ENCODE measurements at places on chromosomes 12 and 14. TPM values are rescaled to one million over a fixed set of nuclear protein-coding genes. Genes with fewer than 3 reads are reported as not detected.

Gene PTPRO
- total RNA-seq: not detected

Gene MFAP5
- total RNA-seq: not detected

Gene YY1
- 60.4 TPM for total RNA-seq

Gene THTPA
- total RNA-seq: 22.2 TPM

DNA sequence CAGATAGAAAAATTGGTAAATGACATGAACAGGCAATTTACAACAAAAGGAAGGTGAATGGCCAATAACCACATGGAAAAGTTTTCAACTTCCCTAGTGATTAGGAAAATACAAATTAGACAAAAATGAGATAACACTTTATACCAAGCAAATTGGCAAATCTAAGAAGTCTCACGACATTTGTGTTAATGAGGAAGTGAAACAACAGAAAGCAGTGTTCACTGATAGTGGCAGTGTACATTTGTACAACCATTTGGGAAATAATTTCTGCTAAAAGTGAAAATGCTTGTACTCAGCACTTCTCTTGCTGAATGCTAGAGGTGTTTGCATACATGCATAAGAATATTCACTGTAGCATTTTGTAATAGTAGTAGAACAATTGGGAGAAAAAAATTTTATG lies 126.6 kb downstream of the LLPH start:
- no peak for DNase-seq

DNA sequence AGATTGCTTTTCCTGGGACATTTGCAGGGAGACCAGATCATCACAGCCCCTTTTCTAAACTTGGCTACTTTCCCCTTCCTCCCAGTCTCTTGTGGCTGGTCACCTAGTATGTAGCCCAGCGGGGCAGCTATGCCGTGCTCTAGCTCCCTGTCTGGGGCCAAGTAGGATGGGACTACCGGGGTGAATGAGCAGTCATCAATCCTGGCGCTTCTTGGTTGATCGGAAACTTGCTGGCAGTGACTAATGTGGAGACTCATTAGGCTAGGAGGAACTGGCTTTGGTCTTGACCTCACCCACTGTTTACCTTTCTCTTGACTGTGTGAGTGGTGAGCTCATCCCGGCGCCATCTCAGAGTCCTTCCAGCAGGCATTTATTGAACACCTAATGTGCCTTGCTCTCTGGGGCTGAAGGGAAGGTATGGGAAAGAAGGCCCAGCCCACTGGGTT lies 15.9 kb downstream of the PLEKHG3 start:
- no peak for DNase-seq

DNA sequence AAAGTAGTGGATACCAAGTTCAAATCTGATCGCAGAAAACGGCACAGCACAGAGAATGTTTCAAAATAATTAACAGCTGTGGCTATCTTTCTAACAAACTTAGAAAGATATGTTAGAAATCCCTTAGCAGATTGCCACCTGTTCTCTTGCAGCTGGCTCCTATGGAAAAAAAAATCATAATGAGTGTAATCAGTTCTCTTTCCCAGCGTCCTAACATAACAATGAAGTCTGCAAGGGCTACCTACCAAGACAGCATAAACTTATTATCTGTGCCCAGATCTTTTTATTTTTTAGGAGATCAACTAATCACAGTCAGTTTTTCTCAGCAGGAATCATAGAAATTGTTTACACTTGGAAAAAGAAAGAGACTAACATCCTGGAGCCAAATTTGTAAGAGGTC lies 358.6 kb upstream of the FOXG1 start:
- DNase-seq: no peak

- DNase-seq: no peak
Observed at GRCh38 chr14:31484754-31485153, 3.1 kb downstream of the GPR33 start.
